ENCODE measurements at places on chromosomes 3 and 15.

- DNase-seq: no peak
These were observed 231.4 kb downstream of the CDIN1 start for GRCh38 chr15:36810656-36811449.

DNA sequence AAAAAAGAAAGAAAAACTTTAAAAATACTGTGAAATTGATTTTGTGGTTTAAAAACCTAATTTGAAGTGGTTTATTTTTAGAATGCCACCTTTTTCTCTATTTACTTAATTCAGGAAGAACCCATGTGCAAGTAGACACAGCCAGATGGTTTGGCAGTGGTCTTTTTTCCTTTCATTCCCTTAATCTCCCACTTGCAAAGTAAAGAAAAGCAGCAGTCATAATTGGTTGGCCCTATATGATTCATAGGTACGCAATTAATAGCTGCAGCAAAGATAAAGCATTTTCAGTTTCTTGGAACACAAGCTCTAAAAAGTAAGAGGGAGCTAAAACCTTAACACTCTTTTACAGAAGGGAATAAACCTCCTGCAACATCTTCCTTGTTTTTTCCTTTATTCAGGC is 115.3 kb downstream of the MECOM start:
- no peak for DNase-seq

DNA sequence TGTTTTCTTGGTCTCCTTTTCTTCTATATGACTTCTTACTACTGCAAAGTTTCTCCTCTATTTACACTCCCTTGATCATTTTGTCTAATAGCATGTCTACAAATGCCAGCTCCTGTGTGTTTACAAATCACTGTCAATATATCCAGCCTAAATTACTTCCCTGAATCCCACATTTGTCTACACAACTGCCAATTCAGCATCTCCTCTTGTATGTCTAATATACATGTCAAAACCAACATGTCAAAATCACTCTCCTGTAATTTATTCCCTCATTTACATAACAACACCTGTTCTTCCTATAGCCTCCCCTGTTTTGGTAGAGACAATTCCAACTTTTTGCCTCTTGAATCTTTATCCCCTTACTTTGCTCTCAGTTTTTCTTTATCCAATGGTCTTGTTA is 359.3 kb downstream of the PLOD2 start:
- DNase-seq: no peak

- DNase-seq: no peak
These were observed 66.4 kb upstream of the TRA2B start for GRCh38 chr3:186004209-186004608.

Measured in GM04504 (cell line).